ENCODE measurements at places on chromosomes 2 and 18.
A peak's percentile ranks its signal among the peaks of the same experiment; 100 is the strongest.

GRCh38 chr2:55809875-55810621 lies 113.5 kb downstream of the EFEMP1 start:
- H3K36me3 ChIP-seq, result no peaks in the 10 kb centered on the region
- H3K4me1 ChIP-seq, result peaks cover 13% of the 10 kb centered on the region
- DNase-seq, result no peak
- H3K4me3 ChIP-seq, result no peak overlapping the region
- H3K27ac ChIP-seq, result no peak overlapping the region
- H3K27me3 ChIP-seq, result no peaks in the 10 kb centered on the region

DNA sequence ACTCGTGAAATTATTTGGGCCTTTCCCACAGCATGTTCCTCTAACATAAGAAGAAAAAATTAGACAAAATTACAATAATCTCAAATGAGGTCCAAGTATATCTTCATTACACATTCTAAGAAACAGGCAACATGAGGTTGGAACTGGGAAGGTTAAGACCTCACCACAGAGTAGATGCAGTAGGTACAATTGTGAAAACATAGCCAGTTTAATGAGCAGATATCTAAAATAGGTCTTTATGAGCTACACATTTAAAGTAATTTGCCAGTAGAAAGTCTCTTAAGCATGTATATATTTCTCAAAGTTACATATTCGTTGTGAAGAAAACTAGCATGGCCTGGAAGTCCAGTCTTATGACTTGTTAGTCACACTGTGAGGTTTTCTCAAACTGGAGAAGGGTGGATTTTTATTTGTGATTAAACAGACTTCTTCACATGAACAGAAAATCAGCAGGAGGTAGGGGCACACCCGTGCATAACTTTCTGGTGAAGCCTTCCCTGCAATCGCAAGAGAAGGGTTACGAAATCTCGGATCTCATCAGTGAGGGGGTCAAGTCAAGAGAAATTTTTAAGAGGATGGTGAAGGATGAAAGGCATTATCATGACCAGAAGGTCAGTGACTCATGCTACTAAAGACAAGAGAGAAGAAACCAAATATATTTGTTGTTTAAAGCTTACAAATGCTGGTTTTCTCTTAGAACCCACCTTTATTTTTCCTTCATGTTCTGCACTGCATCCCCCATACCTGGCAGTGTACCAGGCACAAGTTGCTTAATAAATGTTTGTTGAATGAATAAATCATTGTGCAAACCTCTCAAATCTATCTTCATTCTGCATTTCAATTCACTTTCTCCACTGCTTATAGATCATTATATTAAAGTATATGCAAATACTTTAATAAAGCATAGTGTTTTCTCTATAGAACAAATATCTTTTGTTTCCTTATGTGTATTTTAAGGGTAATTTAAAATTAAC lies 5.1 kb upstream of the RAB27B start:
- no peaks in the 10 kb centered on the region for H3K36me3 ChIP-seq
- peaks cover 17% of the 10 kb centered on the region for H3K4me1 ChIP-seq
- DNase-seq, result no peak
- peak overlapping the region; percentile 50 for H3K27ac ChIP-seq
- no peak overlapping the region for H3K4me3 ChIP-seq

- no peaks in the 10 kb centered on the region for H3K27me3 ChIP-seq
- no peak overlapping the region for H3K4me3 ChIP-seq
- no peaks in the 10 kb centered on the region for H3K4me1 ChIP-seq
- DNase-seq, result no peak
- H3K27ac ChIP-seq, result no peak overlapping the region
- H3K36me3 ChIP-seq, result no peaks in the 10 kb centered on the region
Measured at GRCh38 chr2:133657591-133657990, 89.3 kb upstream of the NCKAP5 start.

DNA sequence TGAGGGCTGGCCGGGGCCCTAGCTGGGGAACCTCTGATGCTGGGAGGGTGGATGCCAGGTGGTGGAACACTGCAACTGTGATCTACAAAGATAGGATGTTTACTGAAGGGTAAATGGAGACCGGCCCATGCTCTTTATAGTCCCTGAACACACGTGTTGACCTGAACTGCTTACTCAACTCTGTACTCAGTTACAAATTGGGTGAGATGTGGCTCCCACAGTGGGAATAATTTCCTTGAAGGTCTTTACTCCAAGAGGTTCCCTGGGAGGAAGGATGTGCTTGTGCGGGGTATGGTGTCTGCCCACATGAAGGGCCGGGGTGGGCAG lies 254.1 kb downstream of the PRKCE start:
- H3K4me1 ChIP-seq, result peaks cover 21% of the 10 kb centered on the region
- no peaks in the 10 kb centered on the region for H3K36me3 ChIP-seq
- H3K27me3 ChIP-seq, result no peaks in the 10 kb centered on the region
- no peak overlapping the region for H3K4me3 ChIP-seq
- H3K27ac ChIP-seq, result no peak overlapping the region

- H3K36me3 ChIP-seq, result peaks cover 53% of the 10 kb centered on the region
- no peak overlapping the region for H3K27ac ChIP-seq
- no peaks in the 10 kb centered on the region for H3K27me3 ChIP-seq
- H3K4me1 ChIP-seq, result no peaks in the 10 kb centered on the region
- H3K4me3 ChIP-seq, result no peak overlapping the region
- DNase-seq, result no peak
Measured at GRCh38 chr2:207088276-207088675, 77.5 kb downstream of the KLF7 start.

DNA sequence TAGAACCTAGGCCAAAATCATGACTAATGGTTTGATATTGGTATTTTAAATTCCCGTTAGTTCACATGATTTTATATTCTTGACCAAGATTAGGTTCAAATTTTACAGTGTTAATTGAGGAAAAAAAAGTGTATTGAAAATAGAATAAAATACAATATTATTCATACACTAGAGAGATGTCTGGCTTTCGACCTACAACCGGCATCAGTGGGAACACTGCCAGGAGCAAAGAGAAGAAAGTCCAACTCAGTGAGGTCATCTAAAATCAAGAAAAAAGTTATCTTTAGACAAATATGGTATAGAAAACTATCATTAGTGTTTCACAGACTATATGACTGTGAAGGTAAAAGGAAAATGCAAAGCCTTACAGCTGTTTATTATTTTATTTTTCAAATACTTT lies 81.5 kb downstream of the PIGN start:
- H3K27me3 ChIP-seq, result no peaks in the 10 kb centered on the region
- no peaks in the 10 kb centered on the region for H3K4me1 ChIP-seq
- H3K4me3 ChIP-seq, result no peak overlapping the region
- DNase-seq, result no peak

Measured in keratinocyte (primary cell).